Aorta (tissue), 5 donors: ENCODE measurements at places on chromosomes 7 and 10. TPM values are rescaled to one million over a fixed set of nuclear protein-coding genes. Genes with fewer than 3 reads are reported as not detected.

- H3K27me3 ChIP-seq, result no peaks in the 10 kb centered on the region
- H3K4me3 ChIP-seq, result no peak overlapping the region
- peak; percentile 87 for DNase-seq
- no peaks in the 10 kb centered on the region for H3K36me3 ChIP-seq
- H3K27ac ChIP-seq, result no peak overlapping the region
- H3K4me1 ChIP-seq, result peaks cover 2% of the 10 kb centered on the region
Measured at GRCh38 chr7:131945313-131945911, 389.0 kb upstream of the PODXL start.

- peaks cover 5% of the 10 kb centered on the region for H3K4me1 ChIP-seq
- H3K4me3 ChIP-seq, result no peak overlapping the region
- no peak overlapping the region for H3K27ac ChIP-seq
- no peaks in the 10 kb centered on the region for H3K27me3 ChIP-seq
- peak; percentile 85 for DNase-seq
- no peaks in the 10 kb centered on the region for H3K36me3 ChIP-seq
Measured at GRCh38 chr7:75937958-75938786, 23.2 kb downstream of the POR start.

Gene TMEM225B
- total RNA-seq, result 1.7 TPM

GRCh38 chr10:131421381-131421780 is 109.9 kb upstream of the TCERG1L start:
- no peaks in the 10 kb centered on the region for H3K4me1 ChIP-seq
- no peak for DNase-seq
- no peaks in the 10 kb centered on the region for H3K36me3 ChIP-seq

GRCh38 chr10:126511917-126512479 is 123.7 kb upstream of the ADAM12 start:
- no peaks in the 10 kb centered on the region for H3K27me3 ChIP-seq
- H3K27ac ChIP-seq, result no peak overlapping the region
- no peaks in the 10 kb centered on the region for H3K36me3 ChIP-seq

DNA sequence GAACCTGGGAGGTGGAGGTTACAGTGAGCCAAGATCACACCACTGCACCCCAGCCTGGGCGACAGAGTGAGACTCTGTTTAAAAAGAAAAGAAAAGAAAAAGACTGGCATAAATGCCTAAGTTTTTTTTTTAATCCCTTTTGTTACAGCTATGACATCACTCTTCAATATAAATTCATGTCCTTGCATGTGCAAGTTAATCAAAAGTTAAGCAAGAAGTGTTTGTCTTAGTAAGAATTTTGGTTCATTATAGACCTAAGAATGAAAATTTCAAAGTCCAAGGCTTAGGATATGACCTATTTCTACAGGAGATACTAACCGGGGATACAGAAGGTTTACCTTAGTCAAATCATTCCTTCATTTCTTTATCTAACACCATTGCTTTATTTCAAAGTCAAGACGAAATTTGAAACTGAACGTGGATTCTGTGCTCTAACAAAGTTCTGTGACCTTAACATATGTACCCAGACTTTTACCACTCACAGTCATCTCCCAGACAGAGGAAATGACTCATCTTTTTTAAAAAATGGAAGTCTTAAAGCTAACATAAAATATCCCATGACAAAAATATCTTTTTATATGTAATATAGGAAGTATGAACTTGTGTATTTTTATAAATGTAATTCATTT is 29.3 kb upstream of the ITGB8 start:
- no peaks in the 10 kb centered on the region for H3K4me1 ChIP-seq
- DNase-seq, result no peak
- H3K27me3 ChIP-seq, result no peaks in the 10 kb centered on the region

DNA sequence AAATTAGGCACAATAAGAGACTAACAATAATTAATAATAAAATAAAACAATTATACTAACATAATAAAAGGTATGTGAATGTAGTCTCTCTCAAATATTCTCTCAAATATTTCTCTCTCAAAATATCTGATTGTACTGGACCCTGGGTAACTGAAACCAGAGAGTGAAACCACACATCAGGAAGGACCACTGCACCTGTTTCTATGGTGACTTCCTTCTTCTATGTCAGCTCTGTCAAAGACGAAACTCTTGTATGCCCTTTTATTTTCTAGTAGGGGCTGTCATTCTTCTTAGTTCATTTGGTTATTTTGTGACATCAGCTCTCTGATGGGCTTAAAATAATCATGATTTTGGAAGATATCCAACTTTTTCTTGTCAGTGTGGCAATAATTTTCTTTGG is 428.0 kb upstream of the TPK1 start:
- H3K4me3 ChIP-seq, result no peak overlapping the region
- no peaks in the 10 kb centered on the region for H3K4me1 ChIP-seq
- no peaks in the 10 kb centered on the region for H3K36me3 ChIP-seq

Gene GRK5
- total RNA-seq, result 112 TPM

DNA sequence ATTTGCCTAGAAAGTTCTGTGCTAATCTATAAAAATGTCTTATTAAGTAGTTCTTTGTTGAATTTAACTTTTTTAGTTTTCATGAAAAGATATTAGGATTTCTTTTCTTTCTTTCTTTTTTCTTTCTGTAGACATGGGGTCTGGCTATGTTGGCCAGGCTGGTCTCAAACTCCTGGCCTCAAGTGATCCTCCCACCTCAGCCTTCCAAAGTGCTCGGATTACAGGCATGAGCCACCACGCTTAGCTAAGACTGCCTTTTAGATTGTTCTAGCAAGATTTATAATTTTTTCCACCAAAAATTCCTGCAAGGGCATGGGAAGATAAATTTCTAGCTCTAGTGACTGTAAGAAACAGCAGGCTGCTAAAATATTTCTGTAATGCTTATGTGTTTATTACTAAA is 140.5 kb downstream of the WDR37 start:
- H3K36me3 ChIP-seq, result no peaks in the 10 kb centered on the region
- H3K4me1 ChIP-seq, result no peaks in the 10 kb centered on the region
- no peak overlapping the region for H3K4me3 ChIP-seq
- no peak overlapping the region for H3K27ac ChIP-seq
- DNase-seq, result no peak

Gene ACTL6B
- not detected for total RNA-seq

GRCh38 chr7:35024298-35024697 is 13.0 kb downstream of the DPY19L1 start:
- H3K4me1 ChIP-seq, result no peaks in the 10 kb centered on the region
- no peak overlapping the region for H3K27ac ChIP-seq
- no peak for DNase-seq
- no peaks in the 10 kb centered on the region for H3K36me3 ChIP-seq
- no peak overlapping the region for H3K4me3 ChIP-seq
- no peaks in the 10 kb centered on the region for H3K27me3 ChIP-seq

GRCh38 chr7:71239586-71240268 is 107.8 kb downstream of the GALNT17 start:
- no peaks in the 10 kb centered on the region for H3K27me3 ChIP-seq
- H3K4me1 ChIP-seq, result peaks cover 2% of the 10 kb centered on the region
- DNase-seq, result no peak
- no peaks in the 10 kb centered on the region for H3K36me3 ChIP-seq
- H3K27ac ChIP-seq, result peak overlapping the region; percentile 89
- H3K4me3 ChIP-seq, result no peak overlapping the region

GRCh38 chr7:129465080-129465479 is 30.8 kb downstream of the STRIP2 start:
- H3K27ac ChIP-seq, result no peak overlapping the region
- peaks cover 2% of the 10 kb centered on the region for H3K27me3 ChIP-seq
- DNase-seq, result no peak
- H3K4me3 ChIP-seq, result no peak overlapping the region
- H3K4me1 ChIP-seq, result no peaks in the 10 kb centered on the region

- H3K27me3 ChIP-seq, result no peaks in the 10 kb centered on the region
- H3K4me3 ChIP-seq, result no peak overlapping the region
- H3K4me1 ChIP-seq, result no peaks in the 10 kb centered on the region
Measured at GRCh38 chr10:100993986-100994708, 5.5 kb upstream of the LZTS2 start.

GRCh38 chr7:44978511-44979366 is at the start of gene MYO1G:
TSS of gene MYO1G (minus strand) at chr7:44979015. CDS start at chr7:44978961, 54 bp downstream.
- H3K36me3 ChIP-seq, result peaks cover 2% of the 10 kb centered on the region
- no peaks in the 10 kb centered on the region for H3K27me3 ChIP-seq
- H3K27ac ChIP-seq, result no peak within 1 kb of the TSS

- H3K36me3 ChIP-seq, result no peaks in the 10 kb centered on the region
- no peak overlapping the region for H3K4me3 ChIP-seq
- no peaks in the 10 kb centered on the region for H3K27me3 ChIP-seq
- H3K27ac ChIP-seq, result no peak overlapping the region
- no peaks in the 10 kb centered on the region for H3K4me1 ChIP-seq
- no peak for DNase-seq
Measured at GRCh38 chr7:51242007-51242691, 74.5 kb downstream of the COBL start.

GRCh38 chr10:51029172-51029641 is 45.1 kb upstream of the PRKG1 start:
- H3K36me3 ChIP-seq, result no peaks in the 10 kb centered on the region
- no peaks in the 10 kb centered on the region for H3K27me3 ChIP-seq
- peak overlapping the region; percentile 85 for H3K27ac ChIP-seq
- no peak for DNase-seq

Gene PIP
- not detected for total RNA-seq

DNA sequence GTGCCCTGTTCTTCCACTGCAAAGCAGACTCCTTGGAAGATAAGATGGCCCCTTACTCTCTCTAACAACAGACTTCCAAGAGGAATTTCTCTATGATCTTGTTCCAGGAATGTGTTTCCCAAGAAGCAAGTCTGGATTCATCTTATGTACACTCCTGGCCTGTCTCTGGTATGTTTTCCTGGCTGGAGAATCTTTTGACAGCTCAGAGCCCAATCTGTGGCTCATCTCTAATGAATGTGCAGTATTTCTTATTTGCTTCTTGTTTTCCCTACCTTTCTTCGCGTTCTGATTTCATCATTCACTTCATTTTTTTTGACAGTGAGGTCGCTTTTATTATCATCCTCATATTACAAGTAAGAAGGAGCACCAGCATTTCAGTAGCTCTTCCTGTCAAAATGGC is 53.0 kb upstream of the PITRM1 start:
- H3K4me3 ChIP-seq, result no peak overlapping the region
- H3K27ac ChIP-seq, result no peak overlapping the region
- no peak for DNase-seq
- H3K27me3 ChIP-seq, result no peaks in the 10 kb centered on the region

Gene MRLN
- total RNA-seq, result not detected

- H3K4me3 ChIP-seq, result no peak overlapping the region
- H3K27me3 ChIP-seq, result no peaks in the 10 kb centered on the region
- H3K36me3 ChIP-seq, result no peaks in the 10 kb centered on the region
- no peak for DNase-seq
Measured at GRCh38 chr7:24829787-24830186, 72.5 kb upstream of the GSDME start.

Gene FAM237B
- total RNA-seq, result not detected

- H3K4me1 ChIP-seq, result peaks cover 6% of the 10 kb centered on the region
- no peak for DNase-seq
- peak overlapping the region; percentile 76 for H3K27ac ChIP-seq
- H3K4me3 ChIP-seq, result no peak overlapping the region
Measured at GRCh38 chr10:61993711-61994401, 92.4 kb downstream of the ARID5B start.

GRCh38 chr10:7133278-7133677 is 277.6 kb downstream of the SFMBT2 start:
- H3K4me3 ChIP-seq, result no peak overlapping the region
- H3K27me3 ChIP-seq, result no peaks in the 10 kb centered on the region
- H3K36me3 ChIP-seq, result no peaks in the 10 kb centered on the region
- no peaks in the 10 kb centered on the region for H3K4me1 ChIP-seq
- DNase-seq, result no peak
